Central memory CD4-positive, alpha-beta T cell (primary cell): ENCODE measurements at places on chromosomes 4 and X.
A peak's percentile ranks its signal among the peaks of the same experiment; 100 is the strongest.

- DNase-seq = no peak
These were observed 6.8 kb downstream of the AKAP17A start for GRCh38 chrX:1598021-1598875.

DNA sequence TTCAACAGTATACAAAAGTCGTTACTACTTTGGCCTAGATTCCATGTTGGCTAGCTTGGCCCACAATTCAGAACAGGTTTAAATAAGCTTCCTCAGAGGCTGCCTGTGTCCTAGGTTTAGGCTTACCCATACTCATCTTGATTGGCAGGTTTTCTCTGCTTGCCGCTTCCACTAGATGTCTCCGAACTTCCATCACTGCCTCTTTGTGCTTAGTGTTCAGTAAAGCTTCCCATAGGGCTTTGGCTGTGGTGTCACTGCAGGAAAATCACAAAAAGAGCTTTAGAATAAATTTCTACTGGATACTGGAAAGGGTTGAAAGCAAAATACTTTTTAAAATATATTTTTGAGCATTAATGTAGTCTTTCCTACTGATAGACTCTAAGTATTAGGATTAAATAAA, 52.4 kb downstream of the SCFD2 start:
- no peak for DNase-seq

- no peak for DNase-seq
These were observed 11.3 kb downstream of the UBA1 start for GRCh38 chrX:47204970-47205369.

GRCh38 chr4:38055566-38055965, 95.4 kb downstream of the PTTG2 start:
- DNase-seq = no peak

- no peak for DNase-seq
These were observed 21.3 kb downstream of the ZNF330 start for GRCh38 chr4:141241986-141242385.

DNA sequence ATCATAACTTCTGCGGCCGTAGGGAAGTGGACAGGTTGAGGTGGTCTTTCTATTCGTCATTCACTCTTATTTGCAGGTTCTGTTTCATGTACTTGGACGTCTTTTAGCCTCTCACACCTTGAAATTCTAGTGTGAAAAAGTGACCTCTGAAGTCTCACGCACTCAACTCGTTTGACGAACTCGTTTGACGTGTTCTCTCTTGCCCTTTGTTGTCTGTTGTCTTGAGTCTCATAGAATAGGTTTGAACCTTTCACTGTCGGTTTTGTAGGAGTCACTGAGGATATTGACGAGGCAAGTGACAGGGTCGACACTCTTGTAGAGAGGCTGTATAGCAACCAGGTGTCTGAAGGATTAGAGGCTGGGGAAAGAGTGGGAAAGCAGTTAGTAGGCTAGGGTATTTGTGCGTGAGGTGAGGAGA, 1.1 kb upstream of the PGRMC2 start:
- peak; percentile 75 for DNase-seq

DNA sequence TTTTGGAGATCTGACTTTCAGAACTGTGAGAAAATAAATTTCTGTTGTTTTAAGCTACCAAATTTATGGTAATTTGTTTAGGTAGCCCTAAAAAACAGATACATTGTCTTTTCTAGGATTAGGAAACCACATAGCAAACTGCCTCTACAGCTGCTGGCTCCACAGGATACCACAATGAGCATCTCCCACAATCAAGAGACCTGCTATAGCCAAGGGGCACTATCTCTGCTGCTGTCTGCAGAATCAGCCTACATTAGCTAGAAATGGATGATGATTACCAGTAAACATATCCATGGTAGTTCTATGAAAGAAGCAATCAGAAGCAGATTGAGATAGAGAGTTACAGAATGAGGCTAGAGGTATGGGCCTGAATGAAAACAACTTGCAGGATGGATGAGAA, 244.4 kb upstream of the NDST4 start:
- no peak for DNase-seq

GRCh38 chr4:63379750-63380522, 1029.3 kb downstream of the TECRL start:
- no peak for DNase-seq

DNA sequence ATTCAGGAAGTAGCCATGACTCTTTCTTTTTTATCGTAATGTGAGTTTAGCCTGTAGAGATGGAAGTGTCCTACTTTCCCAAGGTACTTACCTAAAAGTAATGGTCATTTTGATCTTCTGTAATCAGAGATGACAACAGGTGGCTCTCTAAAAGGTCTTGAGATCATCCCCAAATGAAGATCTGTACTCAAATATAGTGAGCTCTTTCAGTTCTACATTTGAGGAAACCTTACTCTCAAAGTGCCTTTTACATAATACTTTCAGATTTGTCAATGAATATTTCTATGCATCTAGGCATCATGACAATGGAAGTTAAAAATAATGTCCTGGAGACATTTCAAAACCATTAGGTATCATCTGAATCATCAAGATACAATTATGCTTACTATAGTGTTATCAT, 17.2 kb upstream of the MND1 start:
- DNase-seq = no peak

DNA sequence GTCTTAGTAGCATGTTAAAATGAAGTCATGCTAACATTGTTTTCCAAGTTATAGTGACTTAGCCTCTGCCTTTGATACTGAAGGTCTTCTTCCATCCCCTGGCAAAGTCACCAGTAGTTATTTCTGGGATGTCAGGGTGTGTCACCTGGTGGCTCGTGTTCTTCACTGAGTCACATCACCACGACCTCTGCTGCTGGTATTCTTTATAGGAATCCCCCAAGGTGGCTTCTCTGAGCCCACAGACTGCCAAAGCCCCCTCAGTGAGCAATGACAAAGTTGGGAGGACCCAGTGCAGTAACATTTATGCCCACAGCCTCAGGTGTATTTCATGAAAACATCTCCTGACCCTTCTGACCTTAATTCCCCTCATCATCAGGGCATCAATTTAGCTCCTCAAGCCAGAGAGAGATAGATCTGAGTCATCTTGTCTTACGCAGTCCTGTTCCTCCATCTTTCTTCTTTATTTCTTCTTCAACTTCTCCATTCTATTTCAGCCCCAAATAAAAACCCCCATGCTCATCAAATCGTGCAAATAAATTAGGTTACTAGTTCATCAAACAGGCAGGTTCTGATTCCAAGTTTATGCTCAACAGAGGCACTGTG, 29.3 kb upstream of the GPRIN3 start:
- no peak for DNase-seq

GRCh38 chr4:120524237-120524636, 398.3 kb downstream of the PRDM5 start:
- no peak for DNase-seq

DNA sequence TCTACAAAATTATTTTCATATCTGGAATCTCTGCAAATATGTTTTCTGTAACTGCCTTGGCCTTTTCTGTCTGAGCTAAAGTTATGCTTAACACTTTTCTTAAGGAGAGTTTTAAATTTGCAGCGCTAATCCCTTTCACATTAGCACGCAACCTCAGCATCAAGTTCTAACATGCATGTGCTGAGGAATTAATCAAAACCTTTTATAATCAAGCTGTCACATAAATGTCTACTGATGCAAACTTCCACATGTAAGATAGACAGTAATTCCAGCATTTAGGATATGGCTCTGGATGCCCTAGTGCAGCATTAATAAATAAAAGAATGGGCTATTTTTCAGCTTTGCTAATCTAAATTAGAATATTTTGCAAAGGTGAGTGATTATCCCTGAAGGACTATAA, 17.5 kb upstream of the NEIL3 start:
- no peak for DNase-seq

DNA sequence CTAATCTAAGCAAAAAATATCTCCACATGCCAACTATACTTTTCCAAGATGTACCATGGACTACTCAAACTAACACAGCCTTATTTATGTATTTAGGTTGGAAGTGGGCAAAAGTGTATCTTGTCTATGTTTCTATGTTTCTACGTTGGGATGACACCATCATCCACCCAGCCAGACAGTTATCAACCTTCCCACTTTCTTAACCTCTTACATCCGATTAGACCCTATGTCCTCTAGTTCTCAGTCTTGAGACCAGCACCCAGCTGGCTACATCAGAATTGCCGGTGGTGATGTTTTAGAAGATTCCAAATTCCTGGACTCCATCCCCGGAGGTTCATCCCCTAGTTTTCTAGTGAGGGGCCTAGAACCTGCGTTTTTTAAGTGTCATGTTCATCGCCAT, 1.0 kb upstream of the AASDH start:
- no peak for DNase-seq

GRCh38 chrX:42515939-42516338, 262.0 kb downstream of the PPP1R2C start:
- DNase-seq = no peak

- no peak for DNase-seq
These were observed 111.4 kb downstream of the VSIG4 start for GRCh38 chrX:65928522-65928921.

GRCh38 chrX:56812515-56813105, 83.6 kb downstream of the NBDY start:
- DNase-seq = peak; percentile 68

DNA sequence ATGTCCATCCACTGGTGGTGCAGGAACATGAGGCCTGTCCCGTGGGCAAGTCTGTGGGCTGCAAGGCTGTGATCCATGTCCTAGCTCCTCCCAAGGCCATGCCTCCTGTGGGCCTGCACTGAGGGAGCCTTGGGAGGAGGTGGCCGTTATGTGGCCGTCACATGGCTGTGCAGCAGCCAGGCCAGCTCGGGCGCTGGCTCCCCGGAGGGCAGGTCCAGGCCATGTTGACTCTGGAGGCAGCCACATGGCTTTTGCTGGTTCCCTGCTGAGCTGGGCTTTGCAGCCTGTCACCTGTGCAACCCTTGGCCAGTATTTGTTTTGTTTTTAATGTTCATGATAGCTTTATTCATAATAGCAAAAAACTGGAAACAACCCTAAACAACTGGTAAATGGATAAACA, 13.3 kb downstream of the ADRA2C start:
- no peak for DNase-seq

DNA sequence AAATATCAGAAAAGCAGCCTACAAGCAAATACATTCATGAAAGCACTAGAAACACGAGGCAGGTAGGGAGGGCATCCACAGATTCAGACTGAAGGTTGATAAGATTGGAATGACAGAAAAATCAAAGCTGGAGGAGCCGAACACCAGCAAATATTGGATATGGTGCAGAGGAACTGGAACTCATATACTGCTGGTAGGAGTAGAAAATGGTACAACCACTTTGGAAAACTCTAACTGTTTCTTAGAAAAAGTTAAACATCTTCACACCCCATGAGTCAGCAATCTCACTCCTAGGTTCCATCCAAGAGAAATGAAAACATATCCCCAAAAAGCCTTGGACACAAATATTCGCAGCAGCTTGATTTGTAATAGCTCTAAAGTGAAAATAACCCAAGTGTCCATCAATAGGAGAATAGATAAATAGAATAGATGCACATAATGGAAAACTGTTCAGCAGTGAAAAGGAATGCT, 27.1 kb downstream of the CD99L2 start:
- DNase-seq = no peak

DNA sequence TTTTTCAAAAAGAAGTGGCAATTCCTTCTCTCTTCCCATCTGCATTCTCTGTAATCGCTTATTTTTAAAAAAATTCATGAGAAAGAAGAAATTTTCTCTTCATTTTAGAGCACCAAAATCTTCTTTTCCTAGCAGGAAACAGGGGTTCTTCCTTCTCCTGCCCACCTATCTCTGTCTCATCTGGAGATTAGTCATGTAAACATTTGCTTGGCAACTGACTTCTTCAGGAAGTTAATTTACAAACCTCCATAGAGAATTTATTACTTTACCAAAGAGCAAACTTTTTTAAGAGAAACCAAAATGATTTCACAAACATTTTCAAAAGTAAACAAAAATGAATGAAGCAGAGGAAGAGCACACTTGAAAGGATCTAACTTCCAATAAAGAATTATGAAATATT, 13.5 kb downstream of the TTC29 start:
- no peak for DNase-seq

DNA sequence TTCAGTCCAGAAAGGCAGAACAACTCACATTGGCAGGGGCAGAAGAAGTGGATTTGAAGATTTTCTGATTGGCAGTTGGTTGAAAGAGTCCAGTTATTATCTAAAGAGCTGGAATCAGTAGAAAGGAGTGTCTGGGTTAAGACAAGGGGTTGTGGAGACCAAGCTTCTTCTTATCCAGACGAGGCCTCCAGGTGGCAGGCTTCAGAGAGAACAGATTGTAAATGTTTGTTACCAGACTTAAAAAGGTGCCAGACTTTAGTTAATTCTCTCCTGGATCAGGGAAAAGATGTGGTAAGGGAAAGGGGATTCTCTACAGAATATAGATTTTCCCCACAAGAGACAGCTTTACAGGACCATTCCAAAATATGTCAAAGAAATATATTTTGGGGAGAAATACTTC, 36.7 kb upstream of the TLR3 start:
- no peak for DNase-seq

- DNase-seq = no peak
These were observed 37.5 kb downstream of the BEX3 start for GRCh38 chrX:103413705-103414387.

GRCh38 chr4:2094545-2094944, 35.4 kb downstream of the NAT8L start:
- no peak for DNase-seq

DNA sequence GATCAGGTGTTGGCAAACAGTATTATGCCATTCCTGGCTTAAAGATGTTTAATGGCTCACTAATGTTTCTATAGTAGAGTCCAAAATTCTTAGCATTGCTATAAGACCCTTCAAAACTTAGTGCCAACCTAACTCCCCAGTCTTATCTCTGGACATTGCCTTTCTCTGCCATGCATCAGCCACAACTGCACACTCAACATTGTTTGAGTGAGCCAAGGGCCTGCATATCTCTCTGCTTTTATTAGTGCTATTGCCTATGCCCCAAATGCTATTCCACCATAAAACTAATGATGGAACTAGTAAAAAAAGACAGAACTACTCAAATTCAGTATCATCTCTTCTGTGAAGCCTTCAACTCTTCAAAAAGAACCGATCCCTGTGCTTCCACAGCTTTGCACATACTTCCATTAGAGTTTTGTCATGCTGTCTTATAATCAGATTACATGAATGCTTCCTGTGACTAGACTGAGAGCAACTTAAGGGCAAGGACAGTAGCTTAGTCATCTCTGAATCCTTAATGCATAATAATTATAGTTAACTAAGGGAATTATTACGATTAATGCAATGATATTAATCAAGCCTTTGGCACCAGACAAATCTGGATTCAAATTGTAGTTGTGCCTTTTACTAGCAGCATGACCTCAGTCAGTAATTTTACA, 53.7 kb downstream of the CHM start:
- no peak for DNase-seq

GRCh38 chrX:71128166-71128833, 9.9 kb downstream of the MED12 start:
- no peak for DNase-seq

DNA sequence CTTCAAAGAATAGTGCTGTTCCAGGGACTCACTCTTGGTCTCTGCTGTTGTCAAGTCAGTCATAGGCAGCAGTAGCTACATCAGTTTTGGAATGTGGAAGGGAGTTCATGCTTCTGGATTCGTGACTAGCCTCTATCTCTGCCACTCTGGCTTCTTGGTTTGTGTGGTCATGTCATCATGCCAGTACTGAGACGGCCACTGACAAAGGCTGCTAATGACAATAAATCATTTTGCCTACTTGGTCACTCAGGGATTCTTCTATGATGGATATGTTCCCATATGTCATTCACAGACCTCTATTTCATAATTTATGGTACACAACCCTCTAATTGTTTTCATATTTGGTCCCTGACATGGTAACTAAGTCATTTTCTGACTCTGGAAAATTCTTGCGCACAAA, 450.8 kb upstream of the BOD1L1 start:
- DNase-seq = no peak
